ENCODE measurements at places on chromosomes 6 and 20.

DNA sequence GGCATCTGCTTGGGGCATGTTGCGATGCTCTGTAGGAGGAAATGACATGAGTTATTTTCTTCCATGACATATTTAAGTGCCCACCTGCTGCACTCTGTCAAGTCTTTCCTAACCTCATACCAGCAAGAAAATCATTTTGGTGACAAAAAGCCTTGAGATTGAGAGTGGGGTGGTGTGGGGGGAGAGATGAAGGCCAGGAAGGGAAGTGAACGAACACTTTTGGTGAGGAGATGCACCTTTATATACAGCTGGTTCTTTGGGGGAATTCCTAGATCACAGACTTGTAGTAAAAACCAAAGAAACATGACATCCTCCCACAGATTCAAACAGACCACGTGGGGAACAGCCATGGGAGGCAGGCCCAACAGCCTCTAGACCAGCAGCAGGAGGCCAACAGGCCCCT lies 26.1 kb downstream of the NCOA5 start:
- DNase-seq, result no peak

DNA sequence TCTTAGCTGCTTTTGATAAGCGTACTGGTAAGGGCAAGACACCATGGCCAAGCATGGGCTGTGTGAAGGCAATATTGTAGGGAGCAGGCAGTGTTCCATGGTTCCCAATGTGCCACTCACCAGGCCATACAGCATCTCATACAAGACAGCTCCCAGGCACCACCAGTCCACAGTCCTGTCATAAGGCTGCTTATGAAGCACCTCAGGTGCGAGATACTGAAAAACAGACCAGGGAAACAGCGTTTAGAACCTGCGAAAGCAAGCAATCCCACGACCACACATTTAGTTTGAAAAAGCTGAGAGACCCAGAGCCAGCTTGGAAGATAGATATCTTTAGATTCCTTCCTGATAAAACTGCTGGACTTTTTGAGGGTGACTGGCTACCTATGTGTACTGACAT lies 119.1 kb upstream of the SLC2A12 start:
- DNase-seq, result no peak

DNA sequence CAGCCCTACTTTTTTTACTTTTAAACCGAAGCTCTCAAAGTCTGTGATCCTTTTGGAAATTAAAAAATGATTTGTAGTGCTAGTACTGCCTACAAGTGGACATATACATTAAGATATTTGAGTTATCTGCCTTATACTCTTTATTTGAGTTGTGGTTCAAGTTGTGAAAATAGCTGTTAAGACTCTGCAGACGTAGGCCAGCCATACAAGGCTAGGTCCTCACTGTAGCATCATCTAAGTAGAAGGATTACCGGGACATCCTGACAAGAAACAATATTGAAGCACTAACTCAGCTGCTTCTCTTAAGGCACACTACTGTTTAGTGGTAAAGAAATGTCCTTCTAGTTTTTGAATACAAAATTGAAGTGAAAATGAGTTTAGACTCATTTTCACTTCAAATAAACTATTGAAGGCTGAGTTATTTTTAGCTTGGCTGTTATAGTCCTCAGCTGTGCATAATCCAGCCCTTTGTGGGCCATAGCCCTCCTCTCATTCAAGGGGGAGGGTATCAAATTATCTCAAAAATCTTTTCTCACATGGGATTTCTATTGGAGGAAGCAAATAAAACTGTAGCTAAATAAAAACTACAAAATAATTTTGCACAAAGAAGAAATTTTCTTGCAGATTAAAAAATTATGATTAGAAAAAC lies 68.1 kb downstream of the JAG1 start:
- DNase-seq, result no peak

DNA sequence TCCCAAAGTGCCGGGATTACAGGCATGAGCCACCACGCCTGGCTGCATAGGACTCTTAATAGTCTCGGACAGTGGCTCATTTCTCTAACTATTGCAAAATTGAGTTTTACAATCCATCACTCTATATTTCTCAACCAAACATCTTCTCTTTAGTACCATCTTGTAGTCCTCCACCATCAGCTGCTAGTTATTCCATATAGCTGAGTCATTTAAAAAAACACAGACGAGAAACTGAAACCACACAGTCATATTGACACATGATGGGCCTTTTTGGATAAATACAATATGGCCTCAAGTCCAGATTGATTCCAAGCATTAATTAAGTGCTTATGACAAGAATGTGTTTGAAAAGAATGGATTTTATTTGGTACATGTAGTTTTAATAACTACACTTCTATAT lies 599.1 kb downstream of the MEI4 start:
- DNase-seq, result no peak

- no peak for DNase-seq
These were observed 231.3 kb upstream of the MARCKS start for GRCh38 chr6:113625850-113626249.

DNA sequence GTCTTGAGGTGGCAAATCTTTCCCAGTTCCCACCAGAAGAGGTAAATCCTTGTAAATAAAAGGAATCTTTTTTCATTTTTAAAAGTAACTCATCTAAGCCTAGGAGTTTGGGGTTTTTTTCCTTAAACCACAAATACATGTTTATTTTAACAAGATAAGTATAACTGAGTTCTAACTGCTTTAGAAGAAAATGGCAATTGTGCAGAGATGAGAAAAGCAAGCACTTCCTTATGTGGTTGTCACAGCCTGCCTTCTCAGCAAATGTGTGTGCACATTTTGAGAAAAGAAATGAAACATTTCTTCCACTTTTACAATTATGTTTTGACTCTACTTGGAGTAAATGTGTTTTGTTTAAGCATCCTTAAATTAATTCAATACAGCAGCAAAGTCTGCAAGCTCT lies 17.7 kb downstream of the HCK start:
- no peak for DNase-seq

GRCh38 chr6:132490024-132490423 lies 22.9 kb downstream of the STX7 start:
- DNase-seq, result no peak

- DNase-seq, result no peak
These were observed 44.2 kb upstream of the TRIM39 start for GRCh38 chr6:30282522-30282921.

DNA sequence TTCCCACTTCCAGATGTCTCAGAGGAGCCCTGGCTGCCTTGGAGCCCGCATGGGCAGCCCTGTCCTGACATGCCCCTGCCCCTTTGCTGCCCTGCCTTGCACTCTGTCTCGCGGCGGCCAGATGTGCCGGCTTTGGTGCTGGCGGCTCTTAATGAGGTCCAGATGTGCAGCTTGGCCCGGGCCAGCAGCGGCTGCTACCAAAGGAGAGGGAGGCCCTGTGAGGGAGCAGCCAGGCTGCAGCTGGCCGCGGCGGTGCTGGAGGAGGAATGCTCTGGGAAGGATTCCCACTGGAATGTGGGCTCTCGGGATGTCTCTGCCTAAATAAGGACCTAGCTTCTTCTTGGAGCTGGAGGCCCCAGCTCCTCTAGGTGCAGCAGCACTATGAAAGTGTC lies 72.4 kb downstream of the FGD2 start:
- DNase-seq, result no peak

DNA sequence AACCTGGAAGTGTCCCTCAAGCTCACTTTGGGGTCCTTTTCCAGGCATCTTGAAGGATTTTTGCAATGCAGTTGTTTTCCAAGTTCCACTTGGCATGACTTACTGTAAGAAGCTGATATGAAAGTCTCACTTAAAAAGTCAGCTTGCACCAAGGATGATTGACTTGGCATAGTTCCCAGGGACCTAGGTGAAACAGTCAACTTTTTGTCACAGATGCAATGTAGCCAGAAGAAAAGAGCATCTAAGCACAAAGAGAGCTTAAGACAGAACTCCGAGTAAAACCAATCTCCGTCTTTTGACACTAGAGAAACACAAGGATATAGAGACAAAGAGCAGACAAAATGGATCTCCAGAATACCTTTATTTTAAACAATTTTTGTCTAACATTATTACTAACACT lies 2.6 kb upstream of the ZSCAN12 start:
- DNase-seq, result peak; percentile 22

GRCh38 chr20:5539691-5540090 lies 210.5 kb upstream of the SHLD1 start:
- DNase-seq, result no peak

DNA sequence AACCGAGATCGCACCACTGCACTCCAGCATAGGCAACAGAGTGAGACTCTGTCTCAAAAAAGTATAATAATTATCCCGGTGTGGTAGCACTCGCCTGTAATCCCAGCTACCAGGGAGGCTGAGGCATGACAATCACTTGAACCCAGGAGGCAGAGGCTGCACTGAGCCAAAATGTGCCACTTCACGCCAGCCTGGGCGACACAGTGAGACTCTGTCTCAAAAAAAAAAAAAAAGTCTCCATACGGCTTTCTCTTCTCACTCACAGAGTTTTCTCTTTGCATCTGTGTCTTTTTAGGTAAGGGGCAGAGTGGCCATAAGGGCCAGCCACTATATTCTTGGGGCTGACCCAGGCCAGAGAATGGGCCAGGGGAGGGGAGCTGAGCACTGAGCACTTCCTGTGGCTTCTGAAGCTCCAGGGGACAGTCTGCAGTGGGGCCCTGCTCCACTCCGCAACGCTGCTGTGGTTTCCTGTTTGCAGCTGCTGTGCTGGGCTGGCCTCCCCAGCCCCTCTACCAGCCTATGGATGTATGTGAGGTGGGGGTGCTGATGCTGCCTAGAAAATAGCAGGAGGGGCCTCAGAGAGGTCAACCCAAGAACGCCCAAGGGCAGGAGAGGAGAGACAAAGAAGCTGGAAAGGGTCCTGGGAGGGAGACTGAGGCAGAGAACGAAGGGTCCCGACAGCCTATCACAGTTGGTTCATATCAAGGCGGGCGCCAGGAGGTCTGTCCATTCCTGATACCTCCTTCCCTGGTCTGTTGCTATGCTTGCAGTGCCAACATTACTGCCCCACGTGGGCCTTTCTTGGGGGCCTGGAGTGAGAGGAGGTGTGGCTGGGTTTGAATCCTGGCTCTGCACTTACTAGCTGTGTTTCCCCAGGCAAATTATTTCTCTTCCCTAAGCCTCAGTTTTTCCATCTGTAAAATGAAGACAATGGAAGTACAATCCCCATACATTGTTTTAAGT lies 16.0 kb downstream of the SLA2 start:
- no peak for DNase-seq

GRCh38 chr6:150453357-150453756 lies 84.5 kb downstream of the IYD start:
- no peak for DNase-seq

DNA sequence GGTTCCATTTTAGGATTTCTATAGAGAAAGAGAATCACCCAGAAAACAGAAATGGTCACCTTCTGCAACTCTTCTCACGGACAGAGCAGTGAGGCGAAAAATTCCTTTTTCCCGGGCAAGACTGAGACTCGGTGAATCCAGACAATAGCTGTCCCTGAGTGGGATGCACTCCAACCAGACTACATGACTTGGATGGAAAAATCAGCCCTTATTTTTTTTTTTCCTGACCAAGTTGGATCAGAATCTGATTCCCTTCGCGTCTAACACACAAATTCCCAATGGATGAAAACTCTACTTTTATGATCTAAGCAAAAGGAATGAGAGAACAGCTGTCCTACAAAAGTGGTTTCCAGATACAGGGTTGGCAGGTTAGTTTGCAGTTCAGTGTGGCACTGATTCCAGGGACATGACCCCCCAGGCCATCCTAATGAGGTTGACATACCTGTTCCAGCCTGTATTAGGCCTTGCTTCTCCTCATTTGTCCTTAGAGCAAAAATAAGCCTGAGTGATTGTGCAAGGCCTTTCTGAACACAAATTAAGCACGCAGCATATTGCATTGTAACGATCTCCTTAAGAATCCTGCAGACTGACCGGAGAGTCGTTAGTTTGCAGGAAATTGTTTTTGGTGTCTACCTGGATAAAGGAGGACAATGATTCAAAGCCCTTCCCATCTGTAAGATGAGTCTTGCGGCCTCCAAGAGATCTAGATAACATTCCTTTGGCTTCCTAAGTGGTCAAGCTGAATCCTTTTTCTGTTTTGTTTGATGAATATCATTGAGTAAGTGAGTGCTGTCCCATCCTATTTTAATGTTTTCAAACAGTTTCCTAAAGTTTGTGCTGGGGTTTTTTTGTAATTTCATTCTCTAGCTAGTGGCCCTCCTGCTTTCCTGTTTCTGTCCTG lies 1.5 kb upstream of the NEDD9 start:
- no peak for DNase-seq

DNA sequence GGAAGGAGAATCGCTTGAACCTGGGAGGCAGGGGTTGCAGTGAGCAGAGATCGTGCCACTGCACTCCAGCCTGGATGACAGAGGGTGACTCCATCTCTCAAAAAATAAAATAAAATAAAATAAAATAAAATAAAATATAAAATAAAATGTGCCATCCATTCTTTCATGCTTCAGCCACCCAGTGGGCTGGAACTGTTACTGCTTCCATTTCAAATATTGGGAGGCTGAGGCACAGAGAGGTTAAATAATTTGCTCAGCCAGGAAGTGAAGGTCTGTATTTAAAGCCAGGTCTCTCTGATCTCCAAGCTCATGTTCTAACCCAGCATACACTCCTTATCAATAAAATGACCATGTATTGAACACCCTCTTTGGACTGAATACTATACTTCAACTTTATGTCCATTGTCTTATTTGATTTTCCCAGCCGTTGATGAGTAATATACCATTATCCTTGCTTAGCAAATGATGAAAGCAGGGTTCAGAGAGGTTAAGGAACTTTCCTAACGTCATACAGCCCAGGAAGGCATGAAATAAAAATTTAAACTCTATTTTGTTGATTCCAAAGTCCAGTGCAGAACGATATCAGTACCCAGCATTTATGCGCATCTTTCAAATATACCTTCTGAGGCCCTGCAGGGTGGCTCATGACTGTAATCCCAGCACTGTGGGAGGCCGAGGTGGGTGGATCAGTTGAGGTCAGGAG lies 25.8 kb upstream of the SLC9A8 start:
- DNase-seq, result no peak
